ENCODE measurements at places on chromosomes 2 and 18.

GRCh38 chr2:211487733-211488132, 931.3 kb downstream of the CPS1 start:
- DNase-seq, result no peak

DNA sequence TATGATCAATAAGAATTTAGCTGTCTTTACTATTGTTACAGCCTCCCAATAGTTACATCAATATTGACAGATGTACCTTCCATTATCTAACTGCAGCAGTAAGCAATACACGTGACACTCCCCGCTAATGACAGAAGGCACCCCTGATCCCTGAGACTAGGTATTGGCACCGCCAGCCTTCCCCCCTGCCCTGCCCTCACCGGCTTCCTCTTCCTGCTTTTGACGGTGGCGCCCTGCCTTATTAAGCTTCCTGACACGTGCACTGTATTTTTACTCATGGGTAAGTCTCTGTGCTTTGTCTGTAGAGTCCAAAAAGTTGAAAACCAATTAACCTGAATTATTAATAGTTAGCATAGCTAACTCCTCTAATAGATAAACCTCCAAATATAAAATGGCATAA, 223.5 kb downstream of the EIPR1 start:
- no peak for DNase-seq

GRCh38 chr2:117983040-117983439, 30.8 kb downstream of the CCDC93 start:
- no peak for DNase-seq

- no peak for DNase-seq
These were observed 6.8 kb downstream of the SRSF7 start for GRCh38 chr2:38744399-38744780.

DNA sequence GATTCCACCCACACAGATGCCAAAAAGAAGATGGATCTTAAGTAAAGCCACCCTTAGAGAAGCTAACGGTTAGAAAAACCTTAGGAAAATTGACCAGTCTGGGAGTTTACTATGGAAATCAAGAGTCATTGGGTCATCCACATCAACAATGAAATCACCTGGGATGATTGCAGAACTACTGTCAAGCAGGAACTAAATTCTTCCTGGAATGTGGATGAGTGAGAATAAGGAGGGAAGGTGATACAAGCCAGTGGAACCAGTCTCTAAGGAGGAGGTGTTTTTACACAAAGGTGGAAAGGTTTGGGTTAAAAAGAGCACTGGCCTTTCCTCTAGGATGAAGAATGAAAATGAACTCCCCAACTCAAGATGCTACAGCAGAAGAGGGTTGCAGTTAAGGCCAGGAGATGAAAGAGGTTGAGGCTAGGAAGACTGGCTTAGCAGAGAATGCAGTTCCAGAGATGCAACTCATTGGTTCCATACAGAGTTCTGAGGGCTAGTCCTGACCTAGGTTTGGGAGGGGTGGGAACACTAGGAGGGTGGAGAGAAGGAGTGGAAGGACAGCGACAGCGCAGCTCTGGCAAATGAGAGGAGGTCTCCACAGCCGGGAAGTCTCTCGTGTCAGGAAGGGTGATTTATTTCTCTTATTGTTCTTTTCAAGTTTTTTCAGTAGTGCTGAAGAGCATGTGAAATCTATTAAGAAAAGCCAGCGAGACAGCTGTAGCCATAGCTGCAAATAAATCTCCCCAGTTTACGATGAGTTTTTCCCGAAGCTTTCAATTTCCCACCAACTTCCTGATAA, 27.7 kb upstream of the KDM3A start:
- no peak for DNase-seq

GRCh38 chr2:179898873-179899272, 37.5 kb upstream of the ZNF385B start:
- no peak for DNase-seq

- no peak for DNase-seq
These were observed 1.8 kb upstream of the CDK5R2 start for GRCh38 chr2:218957671-218958070.

GRCh38 chr18:59228351-59228750, 8.4 kb downstream of the GRP start:
- DNase-seq, result no peak

Measured in right atrium auricular region (tissue), 2 donors.